ENCODE measurements at places on chromosomes 2 and 18. TPM values are rescaled to one million over a fixed set of nuclear protein-coding genes. Genes with fewer than 3 reads are reported as not detected.
A peak's percentile ranks its signal among the peaks of the same experiment; 100 is the strongest.

- DNase-seq = no peak
Measured at GRCh38 chr18:63917817-63918216, 10.1 kb downstream of the SERPINB10 start.

Gene PKP4
- 63.7 TPM for total RNA-seq

DNA sequence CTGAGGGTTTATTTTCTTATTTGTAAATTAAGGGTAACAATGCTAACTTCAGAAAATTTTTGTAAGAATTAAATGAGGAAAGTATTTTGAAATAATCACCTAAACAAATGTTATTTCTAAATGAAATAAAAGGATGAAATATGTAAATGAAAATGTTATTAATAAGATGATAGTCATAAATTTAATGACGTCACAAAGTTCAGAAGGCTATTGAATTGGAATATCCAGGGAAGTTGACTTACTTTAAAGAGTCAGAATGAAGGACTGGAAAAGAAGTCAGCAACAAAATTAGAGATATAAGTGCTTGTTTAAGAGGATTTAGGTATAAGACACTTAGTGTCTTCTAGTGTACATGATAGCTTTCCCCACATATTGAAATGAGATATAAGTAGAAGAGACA is 732.6 kb upstream of the CDH7 start:
- no peak for DNase-seq

GRCh38 chr2:230920167-230920566 is 4.9 kb downstream of the GPR55 start:
- DNase-seq = no peak

GRCh38 chr18:607930-608329 is 11.1 kb downstream of the CLUL1 start:
- no peak for DNase-seq

DNA sequence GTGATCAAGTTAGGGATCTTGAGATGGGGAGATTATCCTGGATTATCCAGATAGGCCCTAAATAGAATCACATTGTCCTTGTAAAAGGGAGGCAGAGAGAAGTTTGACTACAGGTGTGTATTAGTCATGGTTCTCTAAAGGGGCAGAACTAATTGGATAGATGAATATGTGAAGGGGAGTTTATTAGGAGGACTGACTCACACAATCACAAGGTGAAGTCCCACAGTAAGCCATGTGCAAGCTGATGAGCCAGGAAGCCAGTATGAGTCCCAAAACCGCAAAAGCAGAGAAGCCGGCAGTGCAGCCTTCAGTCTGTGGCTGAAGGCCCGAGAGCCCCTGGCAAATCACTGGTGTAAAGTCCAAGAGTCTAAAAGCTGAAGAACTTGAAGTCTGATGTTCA is 275.8 kb downstream of the KCNS3 start:
- DNase-seq = no peak

GRCh38 chr2:78541451-78542267 is 483.8 kb upstream of the REG3G start:
- no peak for DNase-seq

- no peak for DNase-seq
Measured at GRCh38 chr2:16389611-16390010, 276.0 kb downstream of the CYRIA start.

DNA sequence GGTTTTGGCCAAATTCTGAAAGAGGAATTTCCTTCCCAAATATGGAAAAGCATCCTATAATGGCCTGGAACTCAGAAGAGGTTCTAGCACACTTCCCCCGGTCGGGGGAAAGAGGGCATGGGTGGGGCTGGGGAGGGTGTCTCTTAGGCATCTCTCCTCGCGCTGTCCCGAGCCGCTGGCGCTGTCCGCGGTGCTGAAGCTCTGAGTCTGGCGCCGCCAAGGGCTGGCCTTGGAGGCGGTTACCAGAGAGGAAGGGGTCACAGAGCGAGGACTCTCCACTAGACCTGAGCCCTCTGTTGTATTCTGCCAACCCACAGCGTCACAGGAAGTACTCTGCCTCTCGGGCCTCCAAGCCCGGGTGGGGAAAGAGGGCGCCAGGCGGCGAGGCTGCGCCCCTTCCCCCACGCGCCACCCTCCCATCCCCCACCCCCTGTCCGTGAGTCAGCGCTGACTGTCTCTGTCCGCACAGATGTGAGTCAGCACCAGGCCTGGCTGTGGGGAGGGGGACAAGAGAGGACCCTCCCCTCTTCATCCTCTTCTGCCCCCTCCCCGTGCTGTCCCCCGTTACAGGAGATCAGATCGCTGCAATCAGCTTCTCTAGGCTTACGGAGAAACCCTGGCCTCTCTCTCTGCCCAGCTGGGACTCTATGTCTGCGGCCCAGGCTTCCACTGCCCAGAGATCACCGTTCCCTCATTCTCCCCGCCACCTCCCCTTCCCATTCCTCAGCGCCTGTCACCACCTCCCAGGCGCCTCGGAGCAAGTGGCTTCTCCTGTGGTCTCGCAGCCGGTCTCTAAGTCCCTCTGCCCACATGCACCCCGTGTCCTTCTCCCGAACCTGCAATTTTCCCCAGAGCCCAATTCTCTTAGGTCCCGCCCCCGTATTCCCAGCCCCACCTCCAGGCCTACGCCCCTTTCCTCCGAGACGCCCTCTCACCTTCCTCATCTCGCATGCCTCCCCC is 779 bp downstream of the PTPRN start:
- peak; percentile 73 for DNase-seq

Gene C2orf49
- 18.4 TPM for total RNA-seq

GRCh38 chr18:64398320-64398719 is 249.4 kb upstream of the LINC00305 start:
- no peak for DNase-seq

Gene EVX2
- not detected for total RNA-seq

Gene ZC3H6
- 2.0 TPM for total RNA-seq

- DNase-seq = no peak
Measured at GRCh38 chr2:150508497-150509137, 21.1 kb upstream of the RND3 start.

GRCh38 chr18:46062781-46063180 is 9.3 kb downstream of the PSTPIP2 start:
- DNase-seq = no peak

DNA sequence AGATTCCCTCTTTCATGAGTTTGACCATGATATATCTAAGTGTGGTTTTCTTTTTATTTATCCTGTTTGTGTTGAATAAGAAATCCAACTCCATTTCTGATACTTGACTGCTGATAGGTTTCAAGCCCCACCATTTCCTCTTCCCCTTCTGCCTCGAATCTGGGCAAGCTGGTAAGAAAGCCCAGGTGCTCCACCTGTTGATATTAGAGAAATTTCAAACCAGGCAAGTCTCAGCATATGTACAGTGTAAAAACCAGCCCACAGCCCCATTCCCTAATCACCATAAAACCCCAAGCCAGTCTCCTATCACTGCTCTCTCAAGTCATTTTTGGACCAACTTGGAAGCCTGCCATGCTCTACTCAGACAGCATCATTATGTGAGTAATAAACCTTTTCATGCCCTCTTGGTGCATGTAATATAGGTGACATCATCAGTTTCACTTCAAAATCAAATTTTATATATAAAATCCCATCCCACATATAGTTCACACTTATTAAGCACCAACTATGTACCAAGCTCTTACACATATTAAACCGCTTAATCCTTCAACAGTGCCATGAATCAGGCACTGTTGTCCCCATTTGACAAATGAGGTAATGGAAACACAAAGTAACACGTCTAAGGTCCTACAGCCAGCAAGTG is 46.6 kb downstream of the SMAD2 start:
- peak; percentile 28 for DNase-seq

DNA sequence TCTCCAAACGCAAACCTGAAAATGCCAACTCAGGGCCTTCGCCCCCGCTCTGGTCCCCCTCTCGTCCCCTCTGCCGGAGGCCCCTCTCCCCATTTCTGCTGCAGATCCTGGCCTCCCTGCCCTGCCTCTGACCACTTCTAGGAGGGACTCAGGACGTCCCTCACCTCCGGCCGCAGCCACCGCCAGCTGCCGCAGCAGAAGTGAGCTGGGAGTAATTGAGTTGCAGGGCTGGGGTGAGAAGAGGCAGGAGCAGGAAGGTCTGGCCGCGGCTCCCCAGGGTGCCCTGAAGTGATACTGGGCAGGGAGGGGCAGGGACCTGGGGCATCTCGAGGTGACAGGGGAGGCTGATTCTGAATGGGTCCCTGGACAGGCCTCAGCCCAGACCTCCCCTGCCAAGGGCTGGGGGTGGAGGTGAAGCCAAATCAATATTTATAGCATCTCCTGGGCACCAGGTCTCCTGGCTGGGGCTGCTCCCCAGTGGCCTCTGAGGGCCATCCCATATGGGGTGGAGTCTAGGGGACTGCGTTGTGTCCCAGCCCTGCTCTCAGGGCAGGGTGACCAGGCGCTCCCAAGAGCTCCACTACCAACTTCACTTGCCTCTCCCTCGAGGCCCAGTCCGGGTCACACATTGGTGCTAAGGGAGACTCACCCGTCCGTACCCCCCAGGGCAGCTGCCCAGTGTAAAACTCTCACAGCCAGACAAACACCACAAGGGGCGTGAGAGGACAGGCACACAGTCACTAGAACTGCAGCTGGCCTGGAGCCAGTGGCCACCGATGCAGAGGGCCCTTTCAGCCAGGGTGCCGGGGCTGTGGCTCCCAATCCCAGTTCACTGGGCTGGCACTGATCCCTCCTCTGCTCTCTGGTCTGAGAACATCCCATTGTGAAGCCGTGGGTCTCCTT is 33.0 kb downstream of the KCNIP3 start:
- no peak for DNase-seq

Gene TMEM247
- total RNA-seq = not detected

DNA sequence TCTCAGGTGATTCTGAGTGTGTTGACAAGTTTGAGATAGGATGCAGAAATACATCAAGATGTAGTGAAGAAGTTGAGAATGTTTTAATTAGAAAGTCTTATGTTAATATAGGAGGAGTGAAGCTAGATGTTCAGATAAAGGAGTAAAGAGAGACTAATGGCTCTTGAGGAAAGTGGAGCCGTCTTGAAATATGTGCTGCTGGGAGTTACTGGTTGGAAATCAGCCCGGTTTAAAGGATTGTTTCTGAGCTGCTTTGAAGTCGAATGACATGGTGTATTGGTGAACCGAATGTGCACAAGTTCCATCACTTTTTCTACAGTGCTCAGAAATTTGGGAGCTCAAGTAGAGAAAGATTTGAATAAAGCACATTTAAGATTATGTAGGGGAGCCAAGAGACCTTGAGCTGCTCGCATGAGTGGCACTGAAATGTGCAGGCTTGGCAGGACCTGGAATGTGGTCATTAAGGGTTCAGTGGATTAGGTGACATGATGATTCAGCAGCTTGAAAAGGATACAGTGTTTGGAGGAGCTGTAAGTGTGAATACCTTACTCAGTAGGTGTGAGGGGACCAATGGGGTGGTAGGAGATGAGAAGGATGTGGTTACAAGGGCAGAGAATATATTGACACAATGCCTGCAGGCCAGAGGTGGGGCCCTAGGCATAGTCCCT is 68.6 kb downstream of the CAB39 start:
- no peak for DNase-seq

- no peak for DNase-seq
Measured at GRCh38 chr2:55088400-55088799, 38.1 kb upstream of the RTN4 start.

Gene ITGA6
- total RNA-seq = 338 TPM

Gene ARMC9
- 19.9 TPM for total RNA-seq

- no peak for DNase-seq
Measured at GRCh38 chr2:30354150-30354549, 92.9 kb upstream of the LCLAT1 start.

DNA sequence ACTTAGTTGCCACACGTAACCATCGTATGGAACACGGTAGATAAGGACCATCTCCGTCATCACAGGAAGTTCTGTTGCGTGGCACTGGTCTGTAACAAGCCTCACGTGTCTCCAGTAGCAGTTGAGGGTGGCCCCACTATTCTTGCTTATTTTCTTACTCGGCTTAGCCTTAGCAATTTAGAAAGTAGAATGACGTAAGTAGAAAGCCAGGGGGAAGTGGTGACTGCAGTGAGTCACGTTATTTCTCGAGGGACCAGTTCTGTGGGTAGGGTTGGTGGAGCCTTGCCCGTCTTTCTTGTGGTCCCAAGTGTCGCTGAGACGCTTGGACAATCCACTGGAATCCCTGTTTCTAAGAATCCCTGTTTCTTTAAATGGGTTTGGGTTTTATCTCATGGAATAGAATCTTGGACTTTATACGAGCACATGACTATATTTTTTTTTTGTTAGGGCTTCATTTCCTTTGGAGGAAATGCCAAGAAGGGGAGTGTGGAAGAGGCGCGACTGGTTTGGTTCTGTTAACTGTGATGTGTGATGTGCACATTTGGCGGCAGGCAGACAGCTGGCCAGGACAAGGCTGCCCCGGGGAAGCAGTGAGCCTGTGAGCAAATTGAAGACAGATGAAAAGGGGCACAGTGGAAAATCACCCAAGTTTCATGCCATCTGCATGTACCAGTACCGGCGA is 96.2 kb downstream of the CABLES1 start:
- peak; percentile 96 for DNase-seq

DNA sequence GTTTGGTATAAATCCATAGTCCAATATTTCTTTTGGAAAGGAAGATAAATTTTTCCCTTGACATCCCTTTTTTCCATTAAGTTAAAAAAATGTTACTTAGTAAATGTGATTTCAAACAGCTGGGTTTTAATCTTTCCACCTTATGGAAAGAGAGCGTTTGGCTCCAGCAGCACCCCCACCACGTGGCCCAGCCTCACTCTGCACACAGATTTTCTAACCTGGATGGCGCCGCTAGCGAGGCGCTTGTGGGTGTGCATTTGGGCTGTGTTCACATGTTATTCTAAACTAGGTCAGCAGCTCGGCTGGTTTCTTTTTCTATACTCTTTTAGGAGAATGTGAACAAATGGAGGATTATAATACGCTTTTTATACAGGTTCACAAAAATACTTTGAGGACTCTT is 218.0 kb downstream of the LDLRAD4 start:
- no peak for DNase-seq

Gene RNF149
- 41.5 TPM for total RNA-seq

DNA sequence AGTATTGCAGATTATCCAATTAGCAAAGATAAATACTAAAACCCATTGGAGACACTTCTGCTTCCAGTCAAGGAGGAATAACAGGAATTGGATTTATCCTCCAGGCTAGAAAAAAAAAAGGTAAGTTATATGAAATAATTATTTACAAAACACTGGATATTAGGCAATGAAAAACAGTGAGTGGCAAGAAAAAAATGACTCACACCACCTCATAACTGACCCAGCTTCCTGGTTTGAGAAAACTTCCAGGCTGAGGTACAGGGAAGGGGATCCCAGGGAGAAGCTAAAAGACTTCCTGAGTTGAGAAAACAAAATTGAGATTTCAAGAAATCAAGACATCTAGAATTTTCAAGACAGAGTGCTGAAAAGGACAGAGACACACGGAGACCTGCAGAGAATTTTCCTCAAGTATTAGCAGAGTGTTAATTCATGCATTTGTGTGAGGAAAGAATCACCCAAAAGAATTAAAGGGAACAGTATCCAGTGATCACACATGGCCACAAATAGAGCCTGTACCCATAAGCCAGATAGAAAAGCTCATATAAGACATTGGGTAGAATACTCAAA is 17.4 kb downstream of the SRD5A2 start:
- DNase-seq = no peak

All from dermis blood vessel endothelial cell (primary cell).